ENCODE measurements at places on chromosomes 3 and 15.
A peak's percentile ranks its signal among the peaks of the same experiment; 100 is the strongest.

GRCh38 chr3:130379274-130379673 is 33.8 kb downstream of the COL6A5 start:
- DNase-seq, result no peak

DNA sequence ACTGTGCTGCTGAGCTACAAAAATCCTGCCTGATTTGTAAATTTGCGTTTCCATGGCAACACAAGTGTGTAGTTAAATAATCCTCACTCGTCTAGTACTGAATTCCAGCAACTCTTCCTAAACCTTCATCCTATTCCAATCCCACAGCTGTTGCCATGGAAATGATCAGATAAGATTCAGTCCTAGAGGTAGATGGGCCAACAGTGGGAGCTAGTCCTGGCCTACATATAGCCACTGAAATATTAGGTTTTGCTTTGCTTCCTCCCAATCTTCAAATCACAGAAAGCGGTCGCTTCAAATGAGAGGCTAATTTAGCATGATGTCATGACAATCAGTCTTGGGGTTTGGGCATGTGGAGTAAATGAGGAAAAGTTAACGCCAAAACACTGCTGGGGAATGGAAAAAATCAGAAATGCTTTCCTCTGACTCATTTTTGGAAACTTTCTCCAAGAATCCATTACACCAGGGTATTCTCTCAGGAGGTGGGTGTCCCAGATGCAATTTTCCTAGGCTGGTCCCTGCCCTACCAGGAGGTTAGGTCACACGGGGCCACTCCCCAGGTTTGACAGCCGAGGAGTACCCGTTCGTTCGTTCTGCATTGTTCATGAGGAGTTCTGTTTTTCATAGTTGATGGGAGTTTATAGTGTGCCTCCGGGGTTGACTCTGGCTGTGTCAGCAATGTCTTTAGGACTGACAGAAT is 159.2 kb upstream of the SLCO3A1 start:
- peak; percentile 40 for DNase-seq

GRCh38 chr3:107816107-107816506 is 274.7 kb downstream of the CD47 start:
- DNase-seq, result no peak

- DNase-seq, result no peak
Measured at GRCh38 chr3:49493901-49494300, 23.8 kb downstream of the DAG1 start.

DNA sequence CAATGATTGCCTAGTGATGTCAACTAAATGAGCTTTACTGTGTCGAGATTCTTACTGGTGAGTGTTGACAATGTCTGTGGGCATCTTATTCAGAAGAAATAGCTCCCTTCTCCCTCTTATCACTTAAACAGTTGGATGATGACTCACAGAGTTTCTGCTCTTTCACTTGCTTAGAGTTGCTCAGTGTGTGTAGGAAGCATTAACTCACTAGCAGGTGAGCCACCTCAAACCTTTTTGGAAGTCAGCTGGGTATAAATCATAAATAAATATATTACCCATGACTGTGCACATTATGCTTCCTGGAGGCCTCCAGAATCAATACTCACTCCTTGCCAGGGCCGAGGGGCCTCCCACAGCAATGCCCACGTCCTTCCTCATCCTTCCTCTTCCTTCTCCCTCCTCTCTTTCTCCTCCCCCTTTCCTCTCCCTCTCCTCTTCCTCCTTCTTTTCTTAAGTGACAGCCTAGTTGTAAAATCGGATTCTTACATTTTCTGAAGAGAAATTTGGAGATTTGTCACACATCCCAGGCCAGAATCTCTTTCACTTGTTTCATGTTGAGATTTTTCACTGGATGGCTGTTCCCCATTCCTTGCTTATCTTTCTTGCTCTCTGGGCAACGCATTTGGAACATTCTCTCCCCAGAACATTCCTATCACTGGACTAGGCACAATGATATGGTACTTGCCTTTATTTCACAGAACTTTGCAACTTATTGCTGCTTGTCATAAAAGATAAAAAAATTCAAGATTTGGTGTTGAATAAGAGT is 17.5 kb downstream of the SHC4 start:
- DNase-seq, result peak; percentile 1

DNA sequence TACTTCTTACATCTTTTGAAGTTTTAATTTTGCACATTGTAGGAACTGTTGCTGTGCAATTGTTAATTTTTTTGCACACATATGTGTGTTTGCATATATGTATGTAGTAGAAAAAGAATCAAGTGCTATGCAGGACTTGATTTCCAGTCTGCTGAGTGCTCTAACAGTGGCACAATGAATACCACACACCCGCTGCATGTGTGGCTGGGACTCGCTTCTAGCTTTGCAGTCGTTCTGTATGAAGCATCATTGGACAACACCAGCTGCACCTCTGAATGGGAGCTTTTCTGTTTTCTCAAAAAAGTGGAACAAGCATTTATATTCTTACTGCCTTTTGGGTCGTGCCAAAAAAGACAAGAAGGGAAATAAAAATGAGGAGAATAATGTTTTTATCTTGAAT is 564.7 kb downstream of the FOXP1 start:
- DNase-seq, result peak; percentile 51

GRCh38 chr15:64597477-64597822 is 137.1 kb downstream of the ZNF609 start:
- DNase-seq, result no peak

DNA sequence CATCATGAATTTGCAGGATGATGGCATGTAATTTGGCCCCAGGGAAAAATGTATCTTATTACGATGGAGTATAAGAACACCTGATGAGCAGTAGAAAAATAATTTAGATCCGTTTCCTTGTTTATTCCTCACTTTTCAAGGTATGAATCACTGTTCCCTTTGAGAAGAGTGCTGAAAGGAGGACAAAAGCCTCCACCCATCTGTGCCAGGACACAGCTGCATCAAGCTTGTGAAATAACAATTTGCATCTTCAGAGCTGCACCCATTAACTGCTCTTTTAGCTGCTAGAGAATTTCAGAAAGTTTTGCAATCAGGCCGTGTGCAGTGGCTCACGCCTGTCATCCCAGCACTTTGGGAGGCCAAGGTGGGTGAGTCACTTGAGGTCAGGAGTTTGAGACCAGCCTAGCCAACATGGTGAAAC is 9.6 kb downstream of the CLDND1 start:
- DNase-seq, result no peak

DNA sequence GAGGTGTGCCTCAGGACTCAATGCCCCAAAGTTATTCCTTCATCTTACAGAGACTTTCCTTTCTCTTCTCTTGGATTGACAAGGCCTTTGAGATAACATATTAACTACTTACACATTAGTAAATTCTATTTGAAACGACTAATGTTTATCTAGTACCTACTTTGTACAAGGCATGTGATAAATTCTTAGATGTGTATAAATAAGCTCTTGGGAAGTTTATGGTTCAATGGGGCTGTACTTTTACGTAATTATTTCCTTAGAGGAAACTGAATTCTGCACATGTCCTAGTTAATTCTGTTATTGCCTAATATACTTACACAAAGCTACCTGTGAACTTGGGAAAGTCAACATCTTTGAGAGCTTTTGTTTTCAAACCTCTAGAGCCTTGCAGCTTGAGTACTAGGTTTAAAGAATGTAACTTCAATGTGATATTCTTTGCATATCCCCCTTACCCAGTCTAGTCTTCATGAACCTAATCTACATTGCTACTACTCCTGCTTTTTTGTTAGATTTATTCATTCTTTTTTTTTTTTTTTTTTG is 58.5 kb upstream of the RAP2B start:
- DNase-seq, result no peak

DNA sequence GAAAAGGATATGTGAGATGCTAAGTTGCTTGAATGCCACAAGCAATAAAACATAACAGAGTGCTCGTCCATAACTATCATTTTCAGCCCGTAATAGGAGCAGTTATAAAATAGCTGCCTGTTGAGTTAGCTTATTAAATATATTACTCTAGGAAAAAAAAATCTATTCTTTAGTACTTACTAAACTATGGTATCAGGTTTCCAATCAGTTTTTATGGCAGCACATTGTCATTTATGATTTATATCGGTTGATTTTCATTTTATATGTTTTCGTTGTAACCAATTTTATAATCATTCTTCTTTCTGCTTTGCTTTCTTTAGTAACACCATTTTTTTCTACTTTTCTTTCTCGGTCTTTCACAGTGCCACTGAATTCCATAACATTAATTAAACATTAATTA is 51.9 kb downstream of the SEMA6D start:
- no peak for DNase-seq

DNA sequence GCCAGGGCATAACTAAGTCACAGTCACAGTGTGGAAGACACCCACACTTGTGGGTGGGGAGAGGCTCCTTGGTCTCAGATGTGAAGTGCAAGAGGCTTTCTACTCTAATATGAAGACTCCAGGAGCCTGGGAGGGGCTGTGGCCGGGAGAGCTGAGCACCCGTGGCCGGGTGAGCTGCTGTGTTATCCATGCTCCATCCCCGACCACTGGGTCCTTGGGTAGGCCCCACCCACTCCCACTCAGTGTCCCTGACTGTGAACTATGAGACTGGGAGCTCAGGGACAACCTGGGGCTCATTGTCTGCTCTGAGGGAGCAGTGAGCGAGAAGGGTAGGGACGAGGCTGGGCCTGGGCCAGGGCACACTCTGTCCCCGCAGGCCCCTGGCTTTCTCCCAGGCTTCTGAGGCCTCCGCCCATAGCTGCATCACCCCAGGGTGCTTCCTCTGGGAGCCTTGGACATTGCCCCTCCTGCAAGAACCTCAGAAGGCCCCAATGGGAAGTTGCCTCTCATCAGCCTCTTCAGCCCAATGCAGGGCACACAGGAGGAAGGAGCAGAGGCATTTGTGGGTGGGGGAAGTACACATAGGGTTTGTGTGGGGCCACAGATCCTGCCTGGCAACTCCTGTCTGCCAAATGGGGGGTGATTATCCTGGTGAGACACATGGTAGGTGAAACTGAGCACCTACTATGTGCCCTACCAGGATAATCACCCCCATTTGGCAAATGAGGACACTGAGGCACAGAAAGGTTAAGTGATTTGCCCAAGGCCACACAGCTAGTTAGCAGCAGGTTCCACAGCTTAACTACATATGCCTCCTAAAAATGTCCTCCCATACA is 2.4 kb downstream of the ANPEP start:
- DNase-seq, result no peak

- DNase-seq, result no peak
Measured at GRCh38 chr15:65929573-65929972, 60.3 kb downstream of the RAB11A start.

- DNase-seq, result no peak
Measured at GRCh38 chr3:194705761-194706160, 20.1 kb downstream of the FAM43A start.

DNA sequence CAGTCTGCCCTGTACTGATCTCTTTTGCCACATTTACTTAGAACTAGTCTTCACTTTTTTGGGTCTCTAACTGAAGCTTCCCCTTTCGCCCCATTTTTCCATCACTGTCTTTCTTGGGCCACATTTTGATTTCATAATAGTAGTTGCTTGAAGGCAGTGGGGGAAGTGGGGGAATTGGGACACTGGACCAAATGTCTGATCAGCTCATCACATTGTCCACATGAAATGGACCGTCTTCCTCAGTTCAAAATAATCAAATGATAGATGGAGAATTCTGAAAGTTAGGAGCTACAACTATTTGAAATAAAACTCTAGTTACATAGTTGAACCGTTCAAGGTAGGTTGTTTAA is 747 bp downstream of the PDCD6IP start:
- no peak for DNase-seq

DNA sequence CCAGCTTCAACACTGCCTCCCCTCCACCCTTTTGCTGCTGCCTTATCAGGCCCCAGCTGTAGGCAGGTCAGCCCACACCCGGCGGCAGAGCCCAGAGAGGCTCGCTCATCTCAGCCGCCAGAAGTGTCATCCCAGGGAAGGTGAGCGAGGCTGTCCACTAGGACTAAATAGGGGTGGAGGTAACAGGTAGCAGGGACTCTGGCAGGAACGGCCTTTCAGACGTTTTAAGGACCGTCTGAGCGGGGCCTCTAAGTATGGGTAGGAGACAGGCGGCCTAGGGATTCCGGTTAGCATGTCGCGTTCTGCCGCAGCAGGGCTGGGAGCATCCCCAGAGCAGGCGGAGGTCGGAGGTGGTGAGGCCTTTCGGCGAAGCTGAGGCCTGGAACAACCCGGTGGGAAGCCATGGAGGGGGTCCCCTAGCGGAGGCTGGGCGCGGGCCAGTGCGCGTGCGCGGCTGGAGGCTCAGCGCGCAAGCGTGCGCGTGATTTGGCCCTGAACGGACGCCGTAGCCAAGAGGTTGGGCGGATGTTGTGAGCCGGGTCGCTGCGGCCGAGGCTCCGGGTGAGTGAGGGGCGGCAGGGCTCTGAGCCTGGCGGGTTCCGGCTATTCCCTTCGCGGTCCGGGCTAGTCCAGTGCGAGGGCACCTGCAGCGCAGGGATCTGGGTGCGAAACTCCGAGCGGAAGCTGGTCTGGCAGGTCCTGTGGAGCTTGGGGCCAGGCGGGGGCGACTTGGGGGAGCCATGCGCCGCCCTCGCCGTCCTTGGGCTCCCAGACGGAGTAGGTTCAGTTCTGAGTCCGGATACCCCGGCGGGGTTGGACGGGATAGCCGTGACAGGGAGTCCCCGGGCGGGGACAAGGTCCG is at the start of the genes MST1 and RNF123:
TSS of gene MST1 (minus strand) at position 429 of the 862 bp plus-strand sequence. CDS start 783 bp downstream, outside the sequence.
TSS of gene RNF123 (plus strand) at position 512 of the 862 bp plus-strand sequence. CDS start 1,609 bp downstream, outside the sequence.
- no peak for DNase-seq

- DNase-seq, result no peak
Measured at GRCh38 chr3:10510743-10511432, 5.5 kb upstream of the ATP2B2 start.

GRCh38 chr15:29570948-29571791 is 251.1 kb downstream of the TJP1 start:
- DNase-seq, result no peak

DNA sequence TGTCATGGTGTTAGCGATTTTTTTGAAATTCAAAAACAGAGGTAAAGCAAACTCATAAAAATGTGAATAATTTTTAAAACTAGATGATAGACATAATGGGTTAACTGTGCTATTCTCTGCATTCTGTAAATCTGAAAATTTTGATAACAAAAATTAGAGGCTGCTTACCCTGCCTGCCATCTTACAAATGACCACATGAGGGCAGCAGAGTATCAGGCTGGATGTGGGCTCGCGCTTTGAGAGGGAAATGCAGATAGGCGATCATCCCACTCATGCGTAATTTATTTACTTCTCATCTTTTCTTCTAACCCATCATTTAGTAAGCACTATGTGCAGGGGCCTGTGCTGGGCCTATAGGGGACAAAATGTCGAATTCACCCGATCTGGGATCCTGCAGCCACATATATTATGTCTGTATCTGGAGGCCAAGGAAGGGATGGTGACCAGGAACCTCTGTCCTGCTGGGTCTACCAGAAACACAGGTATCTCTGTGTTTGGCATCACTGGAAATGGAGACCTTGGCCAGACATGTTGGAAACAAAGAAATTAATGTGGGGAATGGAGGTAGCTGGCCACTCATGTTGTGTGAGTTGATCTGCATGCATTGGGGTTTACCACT is 7.8 kb upstream of the RAD18 start:
- peak; percentile 53 for DNase-seq

GRCh38 chr15:35080226-35080625 is 4.9 kb downstream of the NANOGP8 start:
- no peak for DNase-seq

GRCh38 chr15:88166082-88166993 is 90.2 kb downstream of the NTRK3 start:
- DNase-seq, result no peak

All from hippocampal formation (tissue), 2 donors.